Stimulated activated CD4-positive, alpha-beta T cell treated with anti-CD3 and anti-CD28 coated beads, Interleukin-1b, Interleukin-23, amount 100 ng/mL, for 1 hour (primary cell): ENCODE measurements at places on chromosomes 4 and X.

GRCh38 chrX:119488749-119489148, 20.5 kb downstream of the SLC25A5 start:
- no peak for DNase-seq

GRCh38 chr4:56182356-56182755, 204.9 kb downstream of the AASDH start:
- no peak for DNase-seq

DNA sequence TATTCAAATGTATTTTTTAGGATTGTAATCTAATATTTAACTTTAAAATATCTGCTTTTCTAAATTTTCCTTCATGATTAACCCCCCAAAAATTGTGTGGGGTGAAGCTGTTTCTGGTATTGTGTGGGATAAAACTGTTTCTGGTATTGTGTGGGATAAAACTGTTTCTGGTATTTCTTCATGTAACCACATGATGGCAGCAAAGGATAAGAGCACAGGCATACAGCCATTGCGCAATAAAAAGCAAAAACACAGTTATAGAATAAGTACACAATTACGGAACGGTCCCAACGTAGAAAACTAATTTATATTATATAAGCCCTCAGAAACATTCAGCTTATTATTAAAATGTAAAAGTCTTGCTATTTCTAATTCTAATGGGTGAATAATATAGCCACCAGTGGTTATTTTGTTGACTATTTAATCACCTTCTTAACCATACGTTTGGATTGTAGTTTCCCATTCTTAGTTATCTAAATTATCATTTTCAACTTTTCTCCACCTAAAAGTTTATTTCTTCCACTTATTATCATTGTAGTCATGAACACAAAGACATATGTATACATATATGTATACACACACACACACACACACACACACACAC, 333.9 kb upstream of the FSTL5 start:
- no peak for DNase-seq

- no peak for DNase-seq
Observed at GRCh38 chr4:156783966-156784365, 187.6 kb downstream of the PDGFC start.

DNA sequence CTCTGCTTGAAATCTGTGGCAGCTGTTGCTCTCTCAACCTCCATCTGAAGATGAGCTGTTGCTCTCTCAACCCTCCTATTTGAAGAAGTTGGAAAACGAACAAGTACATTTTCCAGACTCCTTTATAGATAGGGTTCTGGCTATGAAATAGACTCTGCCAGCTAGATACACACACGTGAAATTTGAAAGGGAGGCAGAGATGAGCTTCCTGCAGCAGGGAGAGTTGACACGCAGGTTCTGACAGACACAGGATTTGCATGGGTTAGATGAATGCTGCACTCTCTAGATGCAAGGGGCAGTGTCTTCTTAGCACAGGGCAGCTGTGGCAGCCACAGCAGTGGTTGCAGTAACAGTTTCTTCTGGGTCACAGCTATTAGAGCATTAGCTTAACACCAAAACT, 8.0 kb upstream of the PYURF start:
- DNase-seq, result no peak

- no peak for DNase-seq
Observed at GRCh38 chr4:15658136-15658770, 3.1 kb upstream of the FBXL5 start.

DNA sequence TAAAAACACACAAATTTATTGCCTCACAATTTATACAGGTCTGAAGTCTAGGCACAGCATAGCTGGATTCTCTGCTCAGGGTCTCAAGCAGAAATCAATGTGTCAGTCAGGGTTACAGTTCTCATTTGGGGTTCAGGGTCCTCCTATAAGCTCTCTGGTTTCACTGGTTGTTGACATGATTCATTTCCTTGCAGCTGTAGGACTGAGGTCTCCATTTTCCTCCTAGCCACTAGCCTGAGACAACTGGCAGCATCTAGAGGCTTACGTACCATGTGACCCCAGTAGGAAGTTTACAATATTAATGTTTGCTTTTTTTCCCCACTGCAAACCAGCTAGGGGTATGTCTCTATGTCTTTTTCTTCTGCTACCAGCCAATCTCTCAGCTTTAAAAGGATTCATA, 102.5 kb downstream of the CPEB2 start:
- DNase-seq, result no peak

DNA sequence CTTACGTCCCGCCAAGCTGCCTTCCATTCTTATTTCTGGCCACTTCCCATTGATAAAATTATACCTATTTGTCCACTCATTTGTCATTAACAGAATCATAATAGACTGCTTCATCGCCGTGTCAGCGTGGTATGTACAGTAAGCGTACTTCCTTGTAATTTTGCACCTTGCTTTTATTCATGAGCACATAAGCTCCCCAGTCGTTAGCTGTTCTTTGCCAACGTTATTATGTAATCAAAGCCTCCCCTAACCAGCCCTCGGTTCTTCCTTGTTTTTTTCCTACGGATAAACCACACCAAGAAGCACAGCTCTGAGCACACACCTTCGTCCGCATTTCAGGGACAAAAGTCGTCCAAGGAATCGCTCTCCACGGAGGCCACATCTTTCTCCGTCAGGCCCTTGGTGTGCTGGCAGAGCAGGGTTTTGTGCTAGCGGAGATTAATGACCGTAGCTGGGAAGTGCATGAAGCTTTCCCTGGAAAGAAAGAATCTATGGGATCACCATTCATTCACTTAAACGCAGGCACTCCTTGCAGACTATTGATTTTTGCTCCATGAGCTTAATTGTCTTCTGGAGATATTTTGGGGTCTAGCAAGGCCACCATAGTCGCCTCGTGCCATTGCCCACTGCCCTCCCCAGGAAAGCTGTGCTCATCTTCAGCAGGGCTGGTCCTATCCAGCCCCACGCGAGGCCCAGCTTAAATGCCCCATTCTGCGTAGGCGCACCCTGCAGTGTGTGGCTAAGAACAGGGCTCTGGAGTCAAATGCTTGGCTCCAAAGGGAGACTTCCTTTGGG, 200.9 kb upstream of the PSAPL1 start:
- no peak for DNase-seq

DNA sequence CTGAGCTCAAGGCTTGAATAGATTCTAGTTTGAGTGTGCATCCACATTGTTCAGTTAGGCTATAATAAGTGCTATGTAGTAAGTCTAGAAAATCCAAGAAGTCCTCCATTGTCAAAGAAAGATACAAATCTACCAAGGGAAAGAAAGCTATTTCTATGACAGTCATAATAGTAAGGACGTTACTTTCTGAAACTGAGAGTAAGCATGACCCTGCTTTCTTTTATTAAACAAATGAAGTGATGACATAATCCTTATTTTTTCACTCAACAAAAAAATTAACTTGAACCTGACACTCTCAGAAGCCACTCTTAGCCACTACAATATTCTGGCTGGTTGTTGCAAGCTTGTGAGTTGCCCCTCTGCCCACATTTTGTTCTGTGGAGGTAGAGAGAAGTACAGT, 33.8 kb upstream of the AMELX start:
- DNase-seq, result no peak

GRCh38 chrX:73562458-73562857, 539 bp upstream of the CHIC1 start:
- no peak for DNase-seq

- no peak for DNase-seq
Observed at GRCh38 chrX:115690511-115691216, 129.7 kb downstream of the PLS3 start.

DNA sequence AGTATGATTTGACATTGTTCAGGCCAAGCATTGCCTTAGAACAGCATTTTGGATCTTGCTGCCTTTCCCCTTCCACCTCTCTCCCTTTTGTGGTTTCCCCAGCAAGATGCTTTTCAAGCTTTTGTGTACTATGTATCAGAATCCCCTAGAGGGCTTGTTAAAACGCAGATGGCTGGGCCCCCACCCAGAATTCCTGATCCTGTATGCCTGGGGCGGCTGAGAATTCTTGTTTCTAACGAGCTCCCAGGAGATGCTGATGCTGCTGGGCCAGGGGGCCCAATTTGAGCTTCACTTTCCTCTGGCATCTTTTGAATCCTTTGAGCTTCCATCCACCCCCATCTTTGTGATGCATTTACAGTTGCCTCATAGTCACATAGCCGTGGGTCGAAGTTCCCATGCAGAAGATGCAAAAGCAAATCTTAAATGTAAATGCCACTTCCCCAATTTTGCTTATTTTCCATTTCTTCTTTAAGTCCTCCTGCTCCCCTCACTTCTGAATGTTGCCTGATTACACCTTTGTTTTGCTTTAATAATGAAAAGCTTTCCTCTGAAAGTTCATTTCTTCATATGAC, 18.5 kb downstream of the HCCS start:
- DNase-seq, result no peak

- DNase-seq, result no peak
Observed at GRCh38 chr4:73347497-73347896, 56.6 kb upstream of the ALB start.

- no peak for DNase-seq
Observed at GRCh38 chr4:92307181-92307580, 3.4 kb downstream of the GRID2 start.

DNA sequence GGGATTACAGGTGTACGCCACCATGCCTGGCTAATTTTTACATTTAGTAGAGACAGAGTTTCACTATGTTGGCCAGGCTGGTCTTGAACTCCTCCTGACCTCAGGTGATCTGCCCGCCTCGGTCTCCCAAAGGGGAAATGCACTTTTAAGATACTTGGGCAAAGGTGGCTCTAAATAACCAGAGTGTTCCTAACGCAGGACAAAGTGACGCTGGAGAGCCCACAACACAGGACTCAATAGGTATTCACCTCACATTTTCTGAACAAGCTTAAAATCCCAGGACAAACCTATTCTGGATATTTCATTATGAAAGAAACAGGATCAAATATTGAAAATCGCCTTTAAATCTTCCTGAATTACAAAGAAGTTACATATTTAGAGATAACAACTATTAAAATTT, 69.0 kb downstream of the WDFY3 start:
- DNase-seq, result no peak

GRCh38 chr4:70179811-70180210, 15.7 kb upstream of the ODAM start:
- DNase-seq, result no peak

GRCh38 chr4:154585369-154586018, 5.0 kb downstream of the FGA start:
- DNase-seq, result no peak

- no peak for DNase-seq
Observed at GRCh38 chrX:129791336-129791735, 11.6 kb downstream of the SASH3 start.

- DNase-seq, result no peak
Observed at GRCh38 chr4:103996637-103997036, 276.9 kb upstream of the TACR3 start.

- DNase-seq, result no peak
Observed at GRCh38 chr4:150875367-150875766, 139.7 kb downstream of the LRBA start.

GRCh38 chrX:150897421-150898320, 797 bp downstream of the CD99L2 start:
- no peak for DNase-seq

DNA sequence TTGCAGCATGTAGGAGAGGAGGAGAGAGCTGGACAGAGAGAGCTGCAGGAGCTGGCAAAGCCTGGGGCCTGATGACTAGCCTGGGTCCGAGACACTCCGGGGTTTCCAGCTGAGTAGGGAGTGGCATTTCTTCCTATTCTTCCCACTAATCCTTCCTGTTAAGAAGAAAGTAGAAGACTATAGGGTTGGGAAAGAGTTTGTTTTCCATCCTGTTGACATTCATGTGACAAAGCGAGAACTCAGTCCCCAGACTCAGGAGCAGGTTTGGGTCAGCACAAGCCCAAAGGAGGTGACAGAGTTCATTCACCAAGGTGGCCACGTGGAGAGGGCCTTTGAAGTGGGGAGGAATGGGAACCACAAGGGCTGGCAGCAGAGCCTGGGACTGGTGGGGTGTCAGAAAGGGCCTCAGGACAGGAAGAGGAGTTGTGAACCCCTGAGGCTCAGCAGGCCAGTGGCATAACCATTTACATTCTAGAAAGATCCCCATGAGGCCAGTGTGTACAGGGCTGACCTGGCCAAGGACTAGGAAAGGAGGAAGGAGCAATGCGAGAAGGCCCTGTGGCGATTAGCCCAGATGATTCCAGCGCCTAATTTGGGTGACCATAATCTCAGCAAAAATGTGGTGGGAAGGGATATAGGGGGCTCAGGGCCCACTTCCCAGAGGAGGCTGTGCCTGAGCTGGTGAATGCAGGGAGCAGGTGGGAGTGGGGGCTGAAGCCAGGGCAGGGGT, 3.3 kb upstream of the HAUS3 start:
- DNase-seq, result no peak

GRCh38 chr4:43709443-43709842, 739.2 kb downstream of the KCTD8 start:
- DNase-seq, result no peak

DNA sequence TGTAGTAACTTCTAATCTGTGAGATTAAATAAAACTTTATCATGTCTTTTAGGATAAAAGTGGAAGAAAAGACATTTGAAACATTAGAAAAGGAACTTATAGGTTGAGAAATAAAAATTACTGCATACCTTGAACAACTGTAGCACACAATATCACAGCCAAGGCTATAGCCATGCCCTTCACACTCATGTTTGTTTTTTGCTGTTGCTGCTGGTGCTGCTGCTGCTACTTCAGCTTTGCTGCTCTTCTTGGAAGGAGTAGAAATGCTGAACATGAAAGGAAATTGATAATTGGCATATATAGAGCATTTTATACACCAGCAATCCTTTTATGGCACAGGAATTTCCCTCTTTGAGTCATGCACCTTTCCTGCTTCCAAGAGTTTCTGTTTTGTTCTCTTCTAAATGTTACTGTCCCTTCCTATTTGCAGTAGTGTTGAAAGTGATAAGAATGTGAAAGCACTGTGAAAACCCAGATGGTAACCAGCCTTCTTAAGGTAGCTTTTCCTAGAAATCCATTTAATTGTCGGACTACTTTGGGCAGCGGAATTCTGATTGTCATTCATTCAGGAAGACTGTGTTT, at the start of gene CXCL11:
TSS of gene CXCL11 (minus strand) at position 272 of the 582 bp plus-strand sequence. CDS start at position 189, 83 bp downstream.
- no peak for DNase-seq

DNA sequence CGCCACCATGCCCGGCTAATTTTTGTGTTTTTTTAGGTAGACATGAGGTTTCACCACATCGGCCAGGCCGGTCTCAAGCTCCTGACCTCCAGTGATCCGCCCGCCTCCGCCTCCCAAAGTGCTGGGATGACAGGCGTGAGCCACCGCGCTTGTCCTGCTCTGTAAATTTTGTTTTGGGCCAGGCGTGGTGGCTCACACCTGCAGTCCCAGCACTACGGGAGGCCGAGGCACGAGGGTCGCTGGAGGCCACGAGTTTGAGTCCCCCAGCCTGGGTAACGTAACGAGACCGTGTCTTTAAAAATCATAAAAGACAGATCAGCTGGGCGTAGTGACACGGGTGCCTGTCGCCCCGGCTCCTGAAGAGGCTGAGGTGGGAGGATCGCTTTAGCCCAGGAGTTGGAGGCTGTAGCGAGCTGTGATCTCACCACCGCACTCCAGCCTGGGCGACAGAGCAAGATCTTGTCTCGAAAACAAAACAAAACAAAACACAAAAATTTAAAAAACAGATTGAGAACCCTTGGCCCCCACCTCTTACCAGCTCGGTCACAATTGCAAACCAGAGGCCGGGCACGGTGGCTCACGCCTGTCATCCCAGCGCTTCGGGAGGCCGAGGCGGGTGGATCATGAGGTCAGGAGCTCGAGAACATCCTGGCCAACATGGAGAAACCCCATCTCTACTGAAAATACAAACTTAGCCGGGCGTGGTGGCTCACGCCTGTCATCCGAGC, 34.0 kb upstream of the PPP2R3B start:
- DNase-seq, result no peak

- DNase-seq, result no peak
Observed at GRCh38 chrX:74835566-74835965, 89.7 kb downstream of the NEXMIF start.
